Suprapubic skin (tissue), 4 donors: ENCODE measurements at places on chromosomes 12 and 14.
A peak's percentile ranks its signal among the peaks of the same experiment; 100 is the strongest.

DNA sequence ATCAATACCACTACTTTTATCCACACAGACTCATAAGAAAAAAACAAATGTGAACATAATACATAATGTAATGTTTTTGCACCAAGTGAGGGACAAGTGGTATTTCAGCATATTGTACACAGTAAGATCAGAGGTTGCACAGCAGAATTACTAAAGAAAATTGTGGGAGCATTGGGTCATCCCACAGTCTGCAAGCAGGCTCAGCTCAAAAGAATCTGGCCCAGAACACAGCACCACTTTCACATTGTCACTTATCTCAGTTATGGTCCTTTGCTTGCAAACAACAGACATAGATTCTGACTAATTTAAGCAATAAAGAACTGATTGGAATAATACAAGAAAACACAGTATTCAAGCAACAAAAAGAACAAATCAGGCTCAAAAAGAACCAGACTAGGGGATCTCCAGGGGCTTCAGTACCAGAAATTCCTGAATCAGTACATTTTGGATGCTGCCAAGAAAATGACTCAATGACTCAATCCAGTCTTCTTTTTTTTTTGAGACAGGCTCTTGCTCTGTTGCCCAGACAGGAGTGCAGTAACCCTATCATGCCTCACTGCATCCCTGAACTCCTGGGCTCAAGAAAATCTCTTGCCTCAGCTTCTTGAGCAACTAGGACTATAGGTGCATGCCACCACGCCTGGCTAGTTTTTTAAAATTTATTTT, 42.9 kb upstream of the EEA1 start:
- no peak for DNase-seq

DNA sequence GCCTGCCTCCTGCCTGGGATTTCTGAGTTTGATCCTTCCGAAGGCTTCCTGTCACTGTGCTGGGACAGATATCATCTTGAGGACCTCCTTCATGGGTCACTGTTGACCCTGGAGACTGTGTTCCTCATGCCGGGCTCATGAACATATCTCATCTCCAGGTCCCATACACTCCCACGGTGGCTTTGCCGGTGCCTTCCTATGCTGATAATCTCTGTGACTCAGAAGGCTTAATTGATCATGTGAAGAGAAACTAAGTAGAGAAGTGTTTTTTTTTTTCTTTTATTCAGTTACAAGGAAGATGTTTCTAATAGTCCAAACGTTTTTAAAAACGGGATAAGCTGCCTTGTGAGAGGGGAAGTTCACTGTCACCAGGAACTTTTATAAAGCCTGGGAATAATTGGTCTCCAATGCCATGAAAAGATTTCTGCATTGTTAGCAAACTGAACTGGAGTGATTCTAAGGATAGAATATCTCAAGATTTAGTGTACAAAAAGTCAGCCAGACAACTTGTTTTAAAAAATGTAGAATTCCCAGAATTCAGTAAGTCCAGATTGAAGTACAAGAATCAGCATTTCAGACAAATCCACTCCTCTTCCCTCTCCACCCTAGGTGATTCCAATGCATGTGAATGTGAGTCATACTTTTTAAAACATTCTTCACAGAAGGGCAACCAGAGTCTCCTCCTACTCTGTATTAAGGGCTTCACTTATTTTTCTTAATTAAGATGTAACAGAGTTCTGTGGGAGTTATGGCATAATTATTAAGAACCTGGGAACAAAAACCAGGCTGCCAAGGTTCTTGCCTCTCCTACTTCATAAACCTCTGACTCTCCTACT, 139.8 kb upstream of the LGR5 start:
- DNase-seq = no peak

DNA sequence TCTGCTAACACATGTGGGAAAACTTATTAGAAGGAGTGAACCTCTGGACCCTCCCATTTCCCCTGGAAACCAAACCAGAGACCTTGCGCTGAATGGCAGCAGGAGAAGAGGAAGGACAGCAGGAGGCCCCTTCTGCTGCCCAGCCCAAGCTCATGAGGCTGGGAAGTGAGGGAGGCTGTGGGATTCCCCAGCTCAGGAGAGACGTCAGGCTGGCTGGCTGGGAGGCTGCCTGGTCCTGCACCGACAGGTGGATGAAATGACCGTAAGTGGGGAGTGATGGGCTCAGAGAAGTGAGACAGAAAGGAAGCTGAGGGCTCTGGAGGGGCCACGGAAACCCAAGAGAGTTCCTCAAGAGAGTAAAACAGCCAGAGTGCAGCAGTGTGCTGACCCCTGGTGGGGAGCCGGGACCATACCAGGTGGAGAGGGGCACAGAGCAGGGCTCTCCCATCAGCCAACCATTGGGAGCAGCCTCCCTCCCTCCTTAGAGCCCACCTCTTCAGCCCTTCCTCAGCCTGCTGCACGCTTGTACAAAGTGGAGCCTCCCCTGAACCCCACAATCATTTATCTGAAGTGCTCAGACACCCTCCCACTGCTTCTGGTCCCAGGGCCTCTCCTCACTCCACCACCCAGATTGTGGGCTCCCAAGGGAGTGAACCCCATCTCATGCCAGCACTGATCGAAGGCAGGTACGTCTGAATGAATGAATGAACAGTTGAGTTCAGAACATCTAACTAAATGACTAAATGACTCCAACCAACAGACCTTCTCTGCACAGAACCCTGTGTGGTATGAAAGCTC, 14.0 kb downstream of the TAMALIN start:
- peak; percentile 74 for DNase-seq

DNA sequence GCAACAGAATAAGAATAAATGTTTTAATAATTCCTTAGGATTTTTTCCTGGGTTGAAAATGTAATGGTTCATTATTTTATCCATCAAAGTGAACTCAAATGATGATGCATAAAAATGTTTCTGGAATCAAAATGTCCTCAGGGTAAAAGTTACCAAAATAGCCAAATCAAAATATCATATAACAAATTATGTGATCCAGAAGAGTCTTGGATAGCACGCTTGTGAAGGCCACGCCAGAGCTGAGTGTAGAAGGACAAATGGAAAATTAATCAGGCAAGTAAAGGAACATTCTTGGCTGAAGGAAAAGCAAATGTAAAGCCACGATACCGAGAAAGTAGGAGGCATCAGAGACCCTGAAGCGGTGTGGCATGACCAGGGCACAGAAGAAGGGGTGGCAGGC, 169.2 kb downstream of the CAPZA3 start:
- no peak for DNase-seq

GRCh38 chr14:89451229-89451628, 34.2 kb upstream of the FOXN3 start:
- DNase-seq = no peak

DNA sequence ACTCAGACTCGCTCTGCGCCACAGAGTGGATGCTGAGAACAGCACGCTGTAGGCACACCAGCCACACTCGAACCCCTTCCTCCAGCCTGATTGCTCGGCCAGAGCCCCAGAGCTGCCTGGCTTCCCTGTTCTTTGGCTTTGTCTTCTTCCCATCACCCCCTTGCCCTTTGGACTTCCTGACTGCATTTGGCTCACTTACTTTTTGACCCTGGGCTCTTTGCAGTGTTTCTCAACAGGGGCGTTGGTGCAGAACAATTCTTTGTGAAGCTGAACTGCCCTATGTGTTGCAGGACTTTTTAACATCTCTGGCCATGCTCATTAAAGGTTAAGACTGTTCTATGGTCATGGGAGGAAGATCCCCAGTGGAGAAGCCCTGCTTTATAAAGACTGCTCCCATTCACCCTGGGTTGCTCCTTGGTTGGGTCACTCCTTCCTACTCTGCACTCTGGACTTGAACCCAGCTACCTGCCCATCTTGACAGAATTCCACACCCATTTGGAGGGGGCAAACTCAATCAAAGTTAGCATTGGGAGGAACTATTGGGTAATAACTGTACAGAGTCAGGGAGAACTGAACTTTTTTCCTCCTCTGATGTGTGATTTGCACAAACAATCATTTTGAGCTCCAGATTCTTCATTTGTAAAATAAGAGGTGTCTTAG, 127.7 kb upstream of the PLEKHG7 start:
- no peak for DNase-seq

GRCh38 chr12:127648321-127648720, 618.6 kb upstream of the TMEM132C start:
- no peak for DNase-seq

DNA sequence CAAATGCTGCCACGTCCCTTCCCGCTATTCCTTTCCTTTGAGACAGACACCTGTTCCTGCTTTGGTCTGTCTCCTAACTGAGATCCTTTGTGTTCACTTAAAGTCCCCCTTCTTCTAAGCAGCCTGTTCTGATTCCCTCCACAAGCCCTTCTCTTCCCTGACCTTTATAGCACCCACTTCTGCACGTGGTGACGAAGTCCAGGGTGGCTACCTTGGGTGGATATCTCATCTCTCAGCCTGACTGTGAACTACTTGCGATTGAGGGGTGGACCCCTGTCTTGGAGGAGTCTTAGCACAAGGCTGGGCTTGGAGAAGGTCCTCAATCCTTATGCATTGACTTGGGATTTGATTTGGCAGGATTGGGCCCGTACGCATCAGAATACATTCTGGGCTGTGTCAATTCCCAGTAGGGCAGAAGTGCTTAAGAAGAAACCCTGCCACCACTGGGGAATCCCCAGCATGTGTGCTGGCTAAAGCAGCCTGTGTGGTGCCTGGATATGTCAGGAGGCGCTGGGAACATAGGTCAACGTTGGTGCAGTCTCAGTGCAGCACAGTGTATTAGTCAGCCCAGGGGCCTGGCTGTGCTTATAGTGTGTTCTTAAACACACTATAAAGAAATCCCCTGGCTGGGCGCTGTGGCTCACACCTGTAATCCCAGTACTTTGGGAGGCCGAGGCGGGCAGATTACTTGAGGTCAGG, 23.6 kb downstream of the KRT80 start:
- DNase-seq = no peak

- DNase-seq = no peak
These were observed 293.7 kb downstream of the TTC6 start for GRCh38 chr14:37889087-37889486.

- DNase-seq = no peak
These were observed 9.7 kb downstream of the TCL1B start for GRCh38 chr14:95695913-95696312.

GRCh38 chr12:83893101-83893500, 1019.5 kb downstream of the SLC6A15 start:
- DNase-seq = no peak

DNA sequence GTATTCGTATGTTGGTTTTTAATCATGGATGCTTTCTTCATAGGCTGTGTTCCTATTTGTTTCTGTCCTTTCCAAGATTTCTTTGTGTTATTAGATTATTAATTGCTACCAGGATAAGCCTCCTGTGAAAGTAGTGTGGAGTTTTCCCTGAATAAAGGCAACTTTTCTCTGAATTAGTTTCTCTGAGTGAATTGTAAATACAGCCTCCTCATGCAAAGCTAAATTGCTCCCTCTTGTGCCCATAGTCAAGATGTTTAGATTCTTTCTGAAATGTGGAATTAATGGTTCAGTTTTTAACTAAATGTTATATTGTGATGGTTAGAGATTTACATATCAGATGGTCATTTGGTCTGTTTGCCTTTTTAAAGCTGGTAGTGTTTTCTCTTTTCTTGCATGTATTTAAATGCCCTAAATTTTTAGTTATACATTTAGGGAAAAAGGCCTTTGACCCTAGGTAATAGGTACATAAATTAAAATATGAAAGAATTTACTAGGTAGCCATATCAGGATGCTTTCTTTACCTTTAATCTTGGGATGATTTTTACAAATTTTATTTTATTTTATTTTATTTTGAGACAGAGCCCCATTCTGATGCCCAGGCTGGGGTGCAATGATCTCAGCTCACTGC, 8.9 kb downstream of the APAF1 start:
- DNase-seq = no peak

DNA sequence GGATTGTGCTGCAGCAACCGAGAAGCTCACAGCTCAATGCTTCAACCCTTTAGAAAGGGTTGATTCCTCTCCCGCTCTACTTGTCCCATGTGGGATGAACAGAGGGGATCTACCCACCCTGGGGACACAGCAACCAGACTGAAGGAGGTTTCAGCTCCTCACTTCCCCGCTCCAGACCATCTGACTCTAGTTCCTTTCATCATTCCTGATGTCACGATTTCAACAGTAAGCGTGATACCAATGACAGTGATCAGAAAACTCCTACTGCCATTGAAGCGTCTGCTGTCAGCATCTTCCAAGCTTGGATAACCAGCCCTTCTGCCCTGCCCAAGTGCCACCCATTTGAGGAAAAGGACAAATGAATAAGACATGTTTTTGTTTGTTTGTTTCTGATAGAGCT, 14.3 kb downstream of the SERPINA1 start:
- no peak for DNase-seq

GRCh38 chr14:97942921-97943320, 1145.7 kb downstream of the VRK1 start:
- DNase-seq = no peak

GRCh38 chr14:76736514-76736913, 24.8 kb upstream of the VASH1 start:
- DNase-seq = no peak

DNA sequence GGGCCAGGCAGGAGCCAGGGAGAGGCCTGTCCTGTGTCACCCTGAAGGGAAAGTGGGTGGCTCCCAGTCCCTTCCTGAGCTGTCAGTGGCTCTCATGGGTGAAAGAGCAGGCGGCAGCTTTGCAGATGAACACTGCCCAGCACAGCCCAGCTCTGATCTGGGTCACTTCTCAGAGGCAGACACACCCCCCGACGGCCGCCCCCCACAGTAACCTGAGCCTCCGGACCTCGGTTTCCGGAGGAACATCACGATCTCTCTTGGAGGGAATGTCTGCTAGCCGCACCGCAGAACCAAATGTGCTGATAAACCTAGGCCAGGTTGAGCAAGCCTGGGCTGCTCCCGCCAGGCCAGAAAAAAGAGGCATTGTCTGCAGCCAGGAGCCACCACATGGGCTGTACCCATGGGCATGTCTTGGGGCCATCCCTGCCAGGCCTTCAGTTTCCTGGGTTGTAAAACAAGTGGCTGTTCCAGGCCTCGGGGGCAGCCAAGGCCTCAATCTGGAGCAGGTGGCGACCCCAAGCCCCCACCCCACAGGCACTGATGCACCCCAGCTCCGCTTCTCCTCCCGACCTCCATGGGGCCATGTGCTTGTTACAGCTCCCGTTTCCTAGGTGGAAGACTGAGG, 57.6 kb downstream of the NCOR2 start:
- DNase-seq = peak; percentile 89

GRCh38 chr12:107564946-107565345, 120.7 kb upstream of the PWP1 start:
- no peak for DNase-seq

GRCh38 chr12:111429828-111430432, 24.2 kb downstream of the SH2B3 start:
- no peak for DNase-seq

DNA sequence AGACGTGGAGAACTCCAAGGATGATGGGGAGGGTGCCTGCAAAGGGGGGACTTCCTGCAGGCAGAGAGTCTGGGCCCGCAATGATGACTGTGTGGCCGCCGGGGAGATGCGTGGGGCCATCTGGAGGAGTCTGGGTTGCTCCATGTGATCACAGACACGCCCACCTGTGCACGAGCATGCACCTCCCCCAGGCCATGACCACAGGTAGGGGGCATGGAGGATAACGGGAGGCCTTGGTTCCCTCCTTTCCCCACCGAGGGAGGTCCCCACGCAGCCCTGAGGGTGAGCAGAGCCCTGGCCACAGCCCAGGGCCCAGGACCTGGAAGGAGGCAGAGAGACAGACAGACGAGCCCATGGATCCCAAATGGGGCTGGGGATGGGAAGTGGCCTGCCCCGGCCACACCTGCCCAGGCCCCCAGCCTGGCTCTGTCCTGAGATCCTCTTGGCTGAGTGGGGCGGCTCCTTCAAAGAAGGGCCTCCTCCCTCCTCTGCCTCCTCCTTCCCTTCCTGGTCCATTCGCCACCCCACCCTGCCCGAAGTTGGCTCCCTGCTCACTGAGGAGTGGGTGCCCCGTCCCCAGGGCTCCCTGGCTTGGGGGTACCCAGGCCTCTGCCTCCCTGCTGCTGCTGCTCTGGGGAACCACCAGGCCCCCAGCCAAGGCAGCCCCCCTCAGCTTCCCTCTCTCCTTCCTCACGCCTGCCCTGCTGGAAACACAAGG, 138.2 kb downstream of the CALM1 start:
- DNase-seq = no peak
